CD4-positive, alpha-beta T cell treated with Interleukin-15 for 1 hour (primary cell): ENCODE measurements at places on chromosomes 4 and X.

- DNase-seq = no peak
Observed at GRCh38 chr4:94285666-94286065, 57.0 kb downstream of the HPGDS start.

GRCh38 chr4:106315476-106315967 lies 487 bp downstream of the TBCK start:
- no peak for DNase-seq

GRCh38 chr4:144410230-144410783 lies 235.6 kb upstream of the HHIP start:
- DNase-seq = no peak

DNA sequence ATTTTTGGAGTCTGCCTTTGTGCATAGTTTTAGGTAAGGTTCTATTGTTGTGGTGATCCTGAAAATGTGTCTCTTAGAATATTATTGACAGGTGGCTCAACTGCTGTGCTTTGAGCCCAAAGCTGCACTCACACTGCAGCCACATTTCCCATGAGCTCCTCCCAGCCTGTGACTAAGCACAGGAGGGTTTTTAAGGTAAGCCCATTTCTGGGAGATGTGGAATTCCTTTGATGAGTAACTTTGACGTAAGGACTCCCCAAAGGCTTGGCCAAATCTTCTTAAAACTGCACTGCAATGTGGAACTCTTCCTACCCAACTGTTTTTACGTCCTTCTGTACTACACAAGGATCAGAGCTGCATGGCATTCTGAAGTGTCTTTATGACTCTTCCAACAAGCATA lies 20.0 kb upstream of the TMPRSS11A start:
- no peak for DNase-seq

GRCh38 chrX:13898603-13899002 lies 81.7 kb upstream of the GPM6B start:
- DNase-seq = no peak

- DNase-seq = no peak
Observed at GRCh38 chr4:88836216-88836615, 138.6 kb upstream of the NAP1L5 start.
